ENCODE measurements at places on chromosomes 4 and X.
A peak's percentile ranks its signal among the peaks of the same experiment; 100 is the strongest.

DNA sequence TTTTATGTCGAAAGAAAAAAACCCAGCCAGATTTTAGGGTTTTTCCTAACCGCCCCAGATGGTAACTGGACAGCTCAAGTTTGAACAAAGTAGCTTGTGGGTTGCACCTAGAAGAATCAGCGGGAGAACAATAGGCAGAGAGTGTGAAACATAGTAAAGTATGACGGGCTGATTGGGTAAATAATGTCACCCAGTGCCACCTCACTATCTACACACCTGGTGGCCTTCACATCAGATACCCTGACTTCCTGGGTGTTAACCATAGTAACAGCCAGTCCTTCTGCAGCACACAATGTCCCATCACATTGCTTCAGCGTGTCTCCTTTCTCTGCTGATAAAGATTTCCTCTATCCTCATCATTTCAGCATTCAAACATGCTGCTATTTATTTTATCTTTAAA is 159.1 kb upstream of the HS3ST1 start:
- no peak for DNase-seq

DNA sequence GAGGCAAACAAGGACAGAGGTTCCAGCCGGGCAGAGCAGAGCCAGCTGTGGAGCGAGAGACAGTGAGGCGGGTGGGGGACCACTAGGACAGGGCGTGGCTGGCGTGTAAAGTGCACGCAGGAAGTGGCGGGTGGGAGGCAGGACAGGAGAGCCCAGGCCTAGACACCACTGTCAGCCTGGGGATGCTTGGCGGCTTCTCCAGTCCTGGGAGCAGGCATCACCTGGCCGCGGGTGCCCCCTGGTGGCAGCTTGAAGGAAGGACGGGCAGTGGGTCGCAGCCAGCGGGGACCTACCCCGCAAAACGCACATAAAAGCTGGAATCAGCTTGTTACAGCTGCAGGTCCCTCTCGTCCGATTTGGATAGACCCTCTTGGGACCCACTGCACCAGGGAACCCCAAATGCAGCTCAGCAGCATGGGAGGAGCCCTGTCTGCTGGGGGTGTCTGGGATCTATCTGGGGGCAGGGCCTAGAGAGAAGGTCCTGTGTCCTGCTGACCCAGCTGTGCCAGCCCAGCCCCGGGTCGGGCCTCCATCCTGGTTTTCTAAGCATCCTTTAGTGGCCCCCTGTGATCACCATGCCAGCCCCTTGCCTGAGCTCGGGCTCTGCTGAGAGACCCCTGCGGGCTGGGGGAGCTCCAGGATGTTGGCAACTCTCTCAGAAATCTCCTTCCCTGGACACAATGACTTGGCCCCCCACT is 57.7 kb downstream of the WFS1 start:
- DNase-seq: peak; percentile 63

GRCh38 chrX:9467751-9468150 is 2.9 kb downstream of the TBL1X start:
- DNase-seq: no peak

DNA sequence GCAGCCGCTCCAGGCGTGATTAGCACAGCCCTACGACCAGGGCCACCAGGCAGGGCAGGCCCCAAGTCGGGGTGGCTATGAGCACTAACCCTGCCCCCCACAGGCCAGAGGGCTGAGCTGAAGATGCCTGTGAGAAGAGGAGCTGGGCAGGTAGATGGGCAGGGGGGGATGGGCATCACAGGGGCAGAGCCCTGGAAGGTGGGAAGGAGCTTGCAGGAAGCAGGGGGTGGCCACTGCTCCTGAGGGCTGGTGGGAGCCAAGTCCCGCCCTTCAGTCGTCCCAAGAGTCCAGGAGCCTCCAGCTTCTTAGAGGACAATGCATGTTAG is 7.3 kb upstream of the MXD4 start:
- no peak for DNase-seq

DNA sequence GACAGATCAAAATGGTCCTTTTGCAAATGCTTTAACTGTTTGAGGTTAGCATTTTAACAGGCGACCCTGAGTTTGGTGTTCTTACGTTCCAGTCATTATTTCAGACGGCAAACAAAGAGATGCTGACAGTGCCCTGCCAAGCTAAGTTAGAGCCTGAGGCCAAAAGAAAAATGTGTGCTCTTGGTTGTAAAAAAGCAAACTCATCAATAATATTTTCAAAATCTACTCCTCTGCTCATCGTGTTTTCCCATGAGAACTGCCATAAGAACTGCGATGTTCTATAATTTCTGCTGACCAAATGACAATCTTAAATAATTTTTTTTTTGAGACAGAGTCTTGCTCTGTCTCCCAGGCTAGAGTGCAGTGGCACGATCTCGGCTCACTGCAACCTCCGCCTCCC is 62.7 kb upstream of the BCLAF3 start:
- DNase-seq: no peak

DNA sequence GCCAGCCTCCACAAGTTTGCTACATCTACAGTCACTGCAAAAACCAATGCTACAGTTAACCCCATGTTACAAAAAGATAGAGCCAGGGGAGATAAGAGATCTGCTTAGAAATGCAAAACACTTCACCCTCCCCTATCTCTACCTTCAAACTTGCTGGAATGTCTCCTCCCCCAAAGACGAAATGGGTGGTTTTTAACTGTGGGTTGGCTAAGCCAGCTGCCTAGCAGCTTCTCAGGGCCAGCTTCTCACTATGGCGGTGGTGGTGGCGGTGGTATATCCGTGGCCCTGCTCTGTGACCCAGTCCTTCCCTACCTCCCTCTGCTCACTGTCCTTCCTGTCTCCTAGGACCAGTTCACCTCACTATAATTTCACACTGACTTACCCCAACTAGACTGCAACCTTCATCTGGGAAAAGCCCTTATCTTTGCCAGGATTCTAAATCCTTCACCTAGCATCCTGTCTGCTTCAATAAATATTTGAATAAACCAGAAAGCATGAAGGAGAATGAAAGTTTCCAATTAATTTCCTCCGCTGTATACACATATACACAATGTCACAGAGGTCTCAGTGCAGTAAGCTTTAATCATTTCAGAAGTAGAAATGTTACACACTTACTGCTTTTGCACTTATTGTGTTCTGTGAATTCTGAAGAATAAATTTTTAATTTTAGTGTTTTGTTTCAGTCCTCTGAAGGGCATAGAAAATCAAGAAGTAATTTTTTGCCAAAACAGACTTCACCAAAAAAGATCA is 46.3 kb downstream of the SH3KBP1 start:
- DNase-seq: no peak

DNA sequence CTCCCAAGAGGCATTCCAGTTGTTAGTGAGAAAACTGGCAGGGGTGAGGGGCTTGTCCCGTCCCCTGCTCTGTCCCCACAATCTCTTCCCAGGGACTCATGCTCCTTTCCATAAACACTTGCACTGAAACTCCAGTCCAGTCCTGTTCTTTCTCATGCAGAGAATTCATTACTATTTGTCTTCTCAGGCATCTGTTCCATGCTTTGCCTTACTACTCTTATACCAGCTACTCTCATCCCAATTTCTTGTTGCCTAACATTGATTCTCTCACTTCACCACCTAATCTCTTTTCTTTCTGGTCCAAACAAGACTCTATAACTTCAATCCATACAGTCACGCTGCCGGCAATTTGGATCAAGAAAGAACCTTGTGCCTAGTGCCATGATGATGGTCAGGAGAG is 97.1 kb upstream of the VEGFC start:
- no peak for DNase-seq

- DNase-seq: no peak
Measured at GRCh38 chr4:152434011-152434410, 101.9 kb downstream of the FBXW7 start.

GRCh38 chr4:75370576-75370975 is 143.6 kb downstream of the RCHY1 start:
- no peak for DNase-seq

- no peak for DNase-seq
Measured at GRCh38 chrX:13535376-13536165, 33.8 kb upstream of the EGFL6 start.

GRCh38 chr4:184506527-184507121 is 32.3 kb upstream of the IRF2 start:
- DNase-seq: no peak

DNA sequence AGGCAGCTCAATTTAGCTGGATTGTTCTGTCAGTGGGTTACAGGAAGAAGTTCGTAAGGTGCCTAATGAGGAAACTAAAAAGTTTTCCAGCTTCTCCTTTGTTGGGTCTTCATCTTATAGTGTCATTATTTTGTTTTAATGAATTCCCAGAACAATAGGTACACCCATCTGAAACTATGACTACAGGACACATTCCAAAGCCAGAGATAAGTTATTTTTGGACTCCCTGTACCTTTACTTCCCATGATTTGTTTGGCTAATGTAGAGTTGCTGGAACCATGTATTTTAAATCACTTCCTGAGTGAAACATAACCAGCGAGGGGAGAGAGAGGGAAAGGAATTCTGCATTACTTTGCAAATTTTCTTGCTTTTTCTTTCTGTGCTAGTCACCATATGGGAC is 114.0 kb downstream of the CLCN5 start:
- no peak for DNase-seq

DNA sequence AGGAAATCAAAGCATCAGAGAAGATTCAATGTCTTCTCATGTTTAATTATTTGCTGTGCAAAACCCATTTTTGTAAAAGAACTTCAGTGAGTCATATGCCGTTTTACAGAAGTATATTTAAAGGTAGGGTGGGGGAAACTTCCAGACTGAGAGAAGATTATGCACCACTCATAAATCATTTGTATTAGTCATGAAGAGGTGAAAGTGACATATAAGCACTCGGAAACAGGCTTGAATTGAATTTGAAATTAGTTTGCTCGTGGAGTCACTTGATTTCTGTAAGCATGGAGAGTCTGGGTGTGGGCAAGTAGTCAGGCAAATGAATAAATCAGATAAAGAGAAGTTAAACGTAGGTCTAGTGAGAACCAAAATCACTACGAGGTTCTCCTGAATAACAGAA is 335.1 kb downstream of the ANK2 start:
- DNase-seq: no peak

DNA sequence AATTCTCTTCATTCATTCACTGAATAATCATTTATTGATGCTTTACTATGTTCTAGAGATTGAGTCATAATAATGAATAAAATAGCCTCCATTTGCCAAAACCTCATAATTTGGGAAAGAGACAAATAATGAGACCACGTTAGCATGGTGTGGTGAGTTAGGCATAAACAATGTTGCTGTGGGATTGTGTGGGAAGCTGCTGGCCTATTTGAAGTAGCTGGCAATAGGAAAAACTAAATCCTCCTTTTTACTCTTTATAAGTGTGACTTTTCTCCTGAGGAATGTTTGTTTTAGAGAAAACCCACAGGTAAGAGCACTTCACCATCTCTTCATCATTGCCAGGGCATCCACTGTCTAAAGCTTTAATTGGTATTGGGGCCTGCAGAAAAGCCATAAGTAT is 95.3 kb downstream of the AREG start:
- no peak for DNase-seq

DNA sequence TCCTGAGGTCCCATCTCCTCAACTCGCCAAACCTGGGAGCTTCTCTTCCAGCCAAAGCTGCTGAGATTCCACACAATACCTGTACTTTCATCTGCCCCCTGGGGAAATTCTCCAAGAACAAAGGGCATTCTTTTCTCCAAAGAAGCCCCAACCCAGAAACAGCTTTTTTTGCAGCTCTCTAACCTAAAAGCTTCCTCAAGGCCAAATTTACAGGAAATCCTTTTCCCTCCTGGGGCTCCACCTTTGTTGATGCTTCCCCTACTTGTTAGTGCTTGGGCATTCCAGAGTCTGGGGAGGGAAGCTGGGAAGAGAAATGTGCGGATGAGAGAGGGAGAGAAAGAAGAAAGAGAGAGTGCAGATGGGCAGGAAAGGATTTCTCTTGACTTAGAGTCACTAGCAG is 24.3 kb downstream of the ZBTB33 start:
- no peak for DNase-seq

DNA sequence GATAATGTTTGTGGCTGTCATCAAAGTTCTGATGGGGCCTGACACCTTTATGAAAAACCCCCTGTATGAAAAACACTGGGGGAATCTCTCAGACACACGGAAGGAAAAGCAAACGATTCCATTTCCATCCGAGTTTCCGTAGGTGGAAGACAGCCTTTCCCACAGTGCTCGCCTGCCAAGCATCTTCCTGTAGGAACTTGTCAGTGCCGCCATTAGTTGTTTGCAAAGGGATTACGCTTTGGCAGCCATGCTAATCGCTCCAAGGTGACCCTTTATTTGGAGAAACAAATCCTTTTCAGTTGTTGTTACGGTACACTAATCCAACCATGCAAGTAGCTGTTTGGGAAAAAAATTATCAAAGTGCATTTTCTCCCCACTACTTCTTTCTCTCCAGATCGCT is 44.4 kb upstream of the STOX2 start:
- no peak for DNase-seq

- DNase-seq: no peak
Measured at GRCh38 chr4:155597933-155598451, 68.7 kb upstream of the GUCY1A1 start.

GRCh38 chr4:12165616-12166015 is 736.9 kb upstream of the HS3ST1 start:
- DNase-seq: no peak

- no peak for DNase-seq
Measured at GRCh38 chr4:86223472-86223871, 136.4 kb downstream of the MAPK10 start.

- DNase-seq: no peak
Measured at GRCh38 chr4:83413676-83414075, 41.9 kb downstream of the HELQ start.

- no peak for DNase-seq
Measured at GRCh38 chrX:38654302-38654701, 93.0 kb downstream of the TSPAN7 start.

DNA sequence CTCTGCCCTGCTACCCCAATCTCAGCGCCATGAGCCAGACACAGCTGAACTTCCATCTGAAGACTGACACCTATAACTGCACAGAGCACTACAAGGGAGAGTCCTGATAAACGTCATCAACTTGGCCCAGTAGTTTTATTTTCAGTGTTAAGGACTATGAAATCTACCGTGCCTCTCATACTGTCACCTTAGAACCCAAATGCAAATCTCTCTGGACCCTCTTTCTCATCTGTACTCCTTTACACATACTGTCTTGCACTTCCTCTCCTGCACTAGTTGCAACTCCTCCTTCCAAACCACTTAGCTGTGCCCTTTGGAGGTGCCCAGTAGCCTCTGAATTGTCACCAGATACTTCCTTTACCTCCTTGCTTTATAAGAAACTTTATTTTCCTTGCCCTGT is 420.2 kb upstream of the CNKSR2 start:
- DNase-seq: no peak

- no peak for DNase-seq
Measured at GRCh38 chrX:9335251-9335650, 129.6 kb upstream of the TBL1X start.

GRCh38 chr4:78624048-78624447 is 72.5 kb downstream of the ANXA3 start:
- DNase-seq: no peak

All from stimulated activated CD4-positive, alpha-beta T cell treated with anti-CD3 and anti-CD28 coated beads, Interleukin-1b, Interleukin-23, amount 100 ng/mL, for 1 hour (primary cell).